ENCODE measurements at places on chromosomes 2 and 18. TPM values are rescaled to one million over a fixed set of nuclear protein-coding genes. Genes with fewer than 3 reads are reported as not detected.

DNA sequence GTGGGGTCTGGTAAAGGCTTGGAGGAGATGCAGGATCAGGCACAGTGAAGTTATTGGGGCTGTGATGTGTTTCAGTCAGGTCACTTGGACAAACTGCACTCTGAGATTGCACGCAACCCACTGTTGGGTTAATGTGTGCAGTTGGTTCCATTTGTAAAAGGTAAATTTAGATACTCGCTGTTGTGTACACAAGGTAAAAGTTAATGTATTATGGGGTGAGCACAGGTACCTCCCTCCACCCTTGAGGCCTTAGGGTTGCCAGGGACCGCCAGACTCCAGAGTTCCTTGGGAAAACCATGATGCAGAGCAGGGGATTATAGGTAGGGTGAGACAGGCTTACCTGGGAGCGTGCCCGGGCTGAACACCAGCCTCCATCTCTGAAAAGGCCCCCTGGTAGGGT is 20.1 kb downstream of the IMPA2 start:
- no peak for DNase-seq

DNA sequence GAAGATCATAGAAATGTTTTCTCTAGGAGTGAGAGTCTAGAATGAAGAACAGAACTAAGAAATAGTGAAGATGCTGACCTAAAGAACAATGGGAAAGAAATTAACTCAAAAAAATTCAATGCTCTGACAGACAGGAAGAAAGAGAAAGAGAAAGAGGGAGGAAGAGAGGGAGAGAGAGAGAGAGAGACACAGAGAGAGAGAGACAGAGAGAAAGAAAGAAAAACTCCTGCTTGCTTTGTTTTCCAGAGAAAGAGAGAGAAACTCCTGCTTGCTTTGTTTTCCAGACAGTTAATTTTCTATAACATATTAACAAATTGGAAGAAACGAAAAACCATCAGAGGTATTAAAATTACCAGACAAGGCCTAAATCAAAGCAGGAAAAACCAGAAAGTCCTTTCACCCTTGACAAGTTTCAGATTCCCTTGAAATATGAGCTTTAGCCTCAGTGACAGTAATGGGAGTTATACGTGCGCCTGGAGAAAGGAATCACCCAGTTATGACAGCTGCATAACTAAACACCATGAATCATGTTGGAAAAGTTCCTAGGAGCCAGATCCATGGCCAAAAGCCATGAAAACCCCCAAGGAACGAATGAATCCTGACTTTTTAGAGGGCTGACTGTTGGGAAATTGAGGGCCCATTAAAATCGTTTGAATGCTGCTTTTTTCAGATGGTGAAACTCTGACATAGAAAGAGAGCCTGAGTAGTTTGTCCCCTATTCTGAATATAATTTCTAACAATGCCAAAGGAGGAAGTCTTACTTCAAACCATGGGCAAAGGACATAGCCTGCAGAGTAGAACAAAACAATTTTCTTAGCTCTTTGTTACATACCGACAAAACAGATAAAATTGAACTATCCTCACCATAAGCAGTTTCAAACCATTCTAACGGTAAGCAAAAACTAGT is 228.6 kb upstream of the CHST9 start:
- no peak for DNase-seq

Gene C2orf66
- 0.35 TPM for total RNA-seq

- no peak for DNase-seq
Measured at GRCh38 chr2:207498427-207498826, 31.3 kb upstream of the CREB1 start.

GRCh38 chr2:170747921-170748320 is 22.3 kb upstream of the ERICH2 start:
- no peak for DNase-seq

GRCh38 chr2:203763938-203764664 is 57.7 kb downstream of the CD28 start:
- no peak for DNase-seq

- no peak for DNase-seq
Measured at GRCh38 chr18:43919551-43919950, 642.3 kb upstream of the SYT4 start.

DNA sequence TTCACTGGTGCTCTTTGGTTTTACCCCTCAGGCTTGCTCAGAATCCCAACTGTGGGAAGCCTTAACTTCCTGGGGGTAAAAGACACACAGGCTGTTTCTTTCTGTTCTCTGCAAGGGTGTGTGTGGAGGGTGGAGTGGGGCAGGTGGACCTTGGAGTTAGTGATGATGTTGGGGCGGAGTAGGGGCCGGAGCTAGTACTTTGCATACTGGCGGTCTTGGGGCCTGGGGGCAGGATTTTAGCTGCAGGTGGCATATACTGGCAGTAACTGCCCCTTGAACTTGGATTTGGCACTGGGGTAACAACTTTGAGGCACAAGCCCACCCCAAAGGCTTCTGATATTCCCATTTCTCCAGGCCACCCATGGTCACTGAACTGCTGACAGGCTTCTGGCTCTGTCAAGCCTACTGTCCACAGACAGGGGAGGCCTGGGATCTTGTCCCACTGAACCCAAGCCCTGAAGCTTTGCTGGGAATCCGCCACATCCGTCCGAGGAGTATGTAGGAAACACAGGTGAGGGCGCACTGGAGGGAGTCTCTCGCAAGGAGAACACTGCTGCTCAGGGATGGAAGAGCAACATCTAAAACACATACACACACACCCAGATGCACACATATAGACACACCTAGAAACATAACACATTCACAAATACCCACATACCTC is 258.9 kb downstream of the DYSF start:
- DNase-seq: no peak

Gene FAM98A
- 47.7 TPM for total RNA-seq

GRCh38 chr2:62501794-62502500 is 4.0 kb downstream of the TMEM17 start:
- DNase-seq: no peak

Gene NAT8
- not detected for total RNA-seq

Gene GULP1
- total RNA-seq: 94.4 TPM

Gene DRC1
- total RNA-seq: not detected

Gene ARMC9
- 13.6 TPM for total RNA-seq

Gene BABAM2
- 43.5 TPM for total RNA-seq

Gene PLCL1
- 0.07 TPM for total RNA-seq

DNA sequence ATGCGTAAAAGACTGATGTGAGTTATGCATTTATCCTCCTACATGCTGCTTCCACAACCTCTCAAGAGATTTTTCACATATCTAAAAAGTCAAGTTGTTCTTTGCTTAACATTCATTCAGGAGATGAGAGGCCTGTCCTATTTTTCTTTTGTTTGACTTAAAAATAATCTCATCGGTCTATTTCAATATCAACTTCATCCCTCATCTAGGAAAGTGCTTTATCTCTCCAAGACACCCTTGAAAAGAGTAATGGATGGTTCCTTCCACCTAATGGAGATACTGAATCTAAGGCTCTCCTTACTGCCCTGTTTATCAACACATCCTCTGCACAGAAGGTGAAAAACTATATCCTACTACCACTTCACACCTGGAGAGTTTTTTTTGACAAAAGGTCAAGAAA is 2.4 kb downstream of the NFE2L2 start:
- DNase-seq: no peak

Gene ATP6V1C2
- 0.61 TPM for total RNA-seq

GRCh38 chr2:120204945-120205670 is 18.1 kb downstream of the TMEM185B start:
- no peak for DNase-seq

Gene GPBAR1
- total RNA-seq: 1.1 TPM

DNA sequence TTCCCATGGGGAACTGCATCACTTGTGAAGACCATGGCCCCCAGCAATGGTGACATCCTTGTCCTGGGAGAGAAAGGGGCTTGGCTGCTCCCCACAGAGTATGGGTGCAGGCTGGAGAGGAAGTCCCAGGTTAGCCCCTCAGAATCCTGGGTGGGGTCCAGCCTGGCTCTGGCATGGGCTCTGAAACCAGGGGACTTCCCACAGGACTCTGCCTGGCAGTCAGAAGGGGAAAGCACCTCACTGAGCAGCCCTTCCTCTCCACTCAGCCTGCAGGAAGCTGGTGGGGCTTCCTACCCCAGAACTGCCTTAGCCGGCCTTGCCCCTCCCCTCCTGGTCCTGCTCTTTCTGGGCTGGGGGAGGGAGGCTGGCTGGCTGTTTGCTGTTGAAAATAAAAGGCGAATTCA is 3.7 kb downstream of the NEURL3 start:
- DNase-seq: peak; percentile 36

GRCh38 chr2:109351164-109351756 is 222.3 kb downstream of the SH3RF3 start:
- DNase-seq: no peak

Gene RASGRP3
- 4.6 TPM for total RNA-seq

GRCh38 chr2:181446985-181447384 is 10.2 kb upstream of the ITGA4 start:
- DNase-seq: no peak

Gene MC2R
- total RNA-seq: not detected

DNA sequence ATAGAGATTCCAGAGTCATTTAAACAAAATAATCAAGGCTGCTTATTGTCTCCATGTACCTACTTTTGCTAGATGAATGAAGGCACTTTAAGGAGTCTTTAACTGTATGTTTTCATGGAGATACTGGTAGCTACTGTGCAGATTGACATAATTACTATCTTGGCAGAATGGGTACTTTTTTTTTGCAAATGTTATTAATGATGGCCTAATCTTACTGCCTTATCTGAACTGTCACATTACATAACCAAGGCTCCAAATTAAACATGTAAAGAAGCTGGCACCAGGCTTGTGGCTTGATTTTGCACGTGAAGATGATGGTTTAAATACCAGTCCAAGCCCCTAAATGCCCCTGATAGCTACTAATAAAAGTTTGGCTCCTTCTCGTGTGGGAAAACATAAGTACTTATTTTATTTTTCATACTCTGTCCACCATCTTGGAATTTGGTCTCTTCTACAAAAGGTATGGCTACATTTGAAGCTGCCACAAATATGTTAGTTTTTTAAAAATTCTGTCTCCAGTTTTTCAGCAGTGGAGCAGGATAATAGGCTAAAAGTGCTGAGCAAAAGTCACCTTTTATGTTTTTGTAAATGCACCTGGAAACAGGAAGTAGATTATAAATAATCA is 4.1 kb downstream of the TRIB2 start:
- DNase-seq: no peak

DNA sequence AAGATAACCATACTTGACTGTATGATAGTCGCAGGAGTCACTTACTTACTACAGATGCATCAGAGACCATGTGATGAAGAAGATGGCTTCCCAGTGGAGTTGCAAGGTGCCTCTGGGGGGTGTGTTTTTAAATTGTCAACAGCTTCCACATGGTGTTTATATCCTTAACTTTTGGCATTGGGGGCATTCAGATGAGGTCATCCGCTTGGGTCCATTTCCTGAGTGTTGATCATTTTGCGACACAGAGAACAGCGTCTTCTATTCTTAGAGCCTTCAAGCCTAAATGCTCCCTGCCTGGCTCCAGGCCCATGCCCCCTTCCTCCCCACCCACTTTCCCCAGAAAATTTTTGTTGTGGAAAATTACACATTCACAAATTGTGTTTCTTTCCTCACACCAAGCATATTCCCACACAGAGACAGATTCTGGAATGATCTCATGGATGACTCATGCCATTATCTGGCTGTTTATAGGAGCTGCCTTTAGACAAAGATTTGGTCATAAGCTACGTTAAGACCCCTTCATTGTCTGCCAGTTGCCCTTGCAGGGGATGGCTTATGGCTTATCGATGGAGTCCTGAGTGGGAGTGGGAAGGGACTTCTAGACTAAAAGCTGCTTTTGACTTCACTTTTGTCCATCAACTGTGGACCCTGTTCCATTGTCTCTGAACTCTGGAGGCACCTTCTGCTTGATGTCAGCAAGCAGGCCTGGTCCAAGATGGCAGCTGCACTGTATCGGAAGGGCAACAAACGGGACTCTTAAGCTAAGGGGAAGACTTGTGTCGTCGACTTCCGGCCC is 91.8 kb downstream of the CABLES1 start:
- DNase-seq: peak; percentile 42

DNA sequence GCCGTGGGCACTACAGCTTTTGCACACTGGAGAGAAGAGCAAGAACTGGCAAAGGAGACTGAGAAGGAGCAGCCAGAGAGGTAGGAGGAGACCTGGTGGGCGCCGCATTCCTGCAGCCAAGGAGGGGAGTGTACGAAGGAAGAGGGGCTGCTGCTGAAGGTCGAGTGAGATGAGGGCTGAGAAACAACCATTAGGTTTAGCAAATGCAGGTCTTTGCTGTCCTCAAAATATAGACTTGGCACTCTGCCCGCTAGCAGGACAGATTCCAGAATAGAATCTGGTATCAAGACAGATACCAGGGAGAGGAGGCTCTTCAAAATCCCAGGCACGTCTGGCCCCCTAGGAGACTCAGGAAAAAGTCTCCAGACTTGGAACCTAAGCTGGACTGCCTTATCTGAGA is 83.0 kb downstream of the TGOLN2 start:
- DNase-seq: no peak

DNA sequence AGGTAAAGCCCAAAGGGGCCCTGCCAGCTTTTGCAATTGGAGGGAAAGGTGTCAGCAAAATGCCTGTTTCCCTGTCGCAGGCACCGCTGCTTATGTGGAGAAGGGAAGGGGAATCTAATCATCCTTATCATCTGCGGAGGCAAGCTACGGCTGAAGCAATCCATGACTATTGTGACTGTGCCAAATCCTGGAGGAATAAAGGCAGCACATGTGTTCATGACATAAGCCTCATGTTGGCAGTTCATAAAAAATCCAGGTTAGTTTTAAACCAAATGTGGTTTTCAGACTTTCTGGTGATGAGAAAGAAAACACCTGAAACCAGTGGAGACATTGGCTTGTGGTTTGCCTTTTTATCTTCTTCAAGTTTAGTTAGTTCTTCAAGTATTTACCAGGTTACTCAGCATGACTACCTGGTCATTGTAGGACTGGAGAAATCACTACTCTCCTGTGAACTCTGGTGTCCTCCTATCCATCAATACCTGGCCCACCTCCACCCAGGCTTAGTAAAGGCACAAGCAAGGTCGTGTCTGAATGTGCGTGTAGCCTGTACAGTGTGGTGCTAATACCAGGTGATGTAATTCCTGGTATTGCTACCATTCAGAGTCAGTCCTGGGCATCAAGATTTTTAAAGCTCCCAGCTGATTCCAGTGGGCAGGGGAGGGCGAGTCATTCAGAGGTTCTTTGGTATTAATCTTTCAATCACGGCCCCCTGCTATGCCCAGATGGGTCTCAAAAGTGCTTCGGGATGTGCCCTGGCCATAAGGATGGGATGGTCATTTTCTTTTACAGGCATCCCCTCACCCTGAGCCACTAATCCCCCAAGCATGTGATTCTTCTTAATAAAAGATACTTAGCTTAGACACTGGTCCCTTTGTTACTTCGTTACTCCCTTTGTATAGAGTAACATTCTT is 96.8 kb downstream of the TGFA start:
- no peak for DNase-seq

- DNase-seq: no peak
Measured at GRCh38 chr18:66621816-66622576, 18.1 kb upstream of the CDH19 start.

Gene MAB21L4
- total RNA-seq: 2.8 TPM

Gene CIDEA
- total RNA-seq: not detected

Gene TMEM37
- total RNA-seq: 0.61 TPM

- DNase-seq: no peak
Measured at GRCh38 chr2:97914691-97915213, 81.0 kb downstream of the TMEM131 start.

Gene ALLC
- total RNA-seq: not detected

- no peak for DNase-seq
Measured at GRCh38 chr2:8797682-8798081, 39.7 kb downstream of the KIDINS220 start.

- no peak for DNase-seq
Measured at GRCh38 chr2:233178994-233179847, 72.3 kb upstream of the ATG16L1 start.

GRCh38 chr2:138201286-138201685 is 237.0 kb downstream of the HNMT start:
- no peak for DNase-seq

GRCh38 chr2:192195548-192196418 is 1.1 kb upstream of the TMEFF2 start:
- DNase-seq: peak; percentile 13

Data from Calu3 (cell line).